ENCODE measurements at places on chromosomes 1 and 21. TPM values are rescaled to one million over a fixed set of nuclear protein-coding genes. Genes with fewer than 3 reads are reported as not detected.

Gene TIE1
- 9.2 TPM for total RNA-seq

Gene ETS2
- 21.1 TPM for total RNA-seq

Gene ZBTB8B
- total RNA-seq = under 0.01 TPM

Gene FCRL4
- not detected for total RNA-seq

Gene AXDND1
- 0.30 TPM for total RNA-seq

Gene FCER1A
- not detected for total RNA-seq

Gene LDLRAD1
- not detected for total RNA-seq

Gene AKNAD1
- not detected for total RNA-seq

Gene GADD45A
- total RNA-seq = 80.2 TPM

Gene ZFP69B
- total RNA-seq = 8.2 TPM

Gene CTSK
- total RNA-seq = 5.0 TPM

Gene AUNIP
- total RNA-seq = 1.8 TPM

Gene ZNF648
- not detected for total RNA-seq

Gene AK4
- 42.5 TPM for total RNA-seq

Gene GPR37L1
- total RNA-seq = 0.05 TPM

Gene SELE
- not detected for total RNA-seq

Gene DCDC2B
- total RNA-seq = not detected

Gene C1orf185
- not detected for total RNA-seq

Gene CLIC6
- total RNA-seq = not detected

Gene FCMR
- total RNA-seq = not detected

Gene PGD
- 31.8 TPM for total RNA-seq

Gene CYP4A11
- total RNA-seq = not detected

Gene GPR25
- not detected for total RNA-seq

Gene TLCD4
- total RNA-seq = 0.30 TPM

Gene CDK18
- 0.89 TPM for total RNA-seq

Gene COL11A1
- total RNA-seq = 346 TPM

Gene TNFAIP8L2
- total RNA-seq = not detected

Gene HOOK1
- total RNA-seq = not detected

Gene TSACC
- not detected for total RNA-seq

Gene ATXN7L2
- 1.9 TPM for total RNA-seq

Gene EDEM3
- 211 TPM for total RNA-seq

Gene CACHD1
- total RNA-seq = 9.5 TPM

Gene TDRD10
- not detected for total RNA-seq

Gene RIMKLA
- total RNA-seq = under 0.01 TPM

Gene CD1B
- total RNA-seq = not detected

Gene COL18A1
- total RNA-seq = 239 TPM

Gene ZZZ3
- 77.2 TPM for total RNA-seq

Data from smooth muscle cell of the umbilical artery (primary cell).